ENCODE measurements at places on chromosomes 1 and 21. TPM values are rescaled to one million over a fixed set of nuclear protein-coding genes. Genes with fewer than 3 reads are reported as not detected.

OR2C3 gene
- total RNA-seq = not detected

AIM2 gene
- 0.39 TPM for total RNA-seq

KCNA3 gene
- 0.30 TPM for total RNA-seq

FABP3 gene
- total RNA-seq = 36.1 TPM

DCST2 gene
- 0.49 TPM for total RNA-seq

OR2T35 gene
- total RNA-seq = not detected

PCP4 gene
- not detected for total RNA-seq

THEMIS2 gene
- 13.0 TPM for total RNA-seq

CFAP107 gene
- not detected for total RNA-seq

TTC22 gene
- total RNA-seq = 3.6 TPM

CFHR2 gene
- total RNA-seq = not detected

CR2 gene
- under 0.01 TPM for total RNA-seq

PSMA5 gene
- 24.6 TPM for total RNA-seq

CYP4B1 gene
- 7.4 TPM for total RNA-seq

APOBEC4 gene
- not detected for total RNA-seq

LCE3D gene
- total RNA-seq = 1.9 TPM

COA6 gene
- total RNA-seq = 16.5 TPM

RASAL2 gene
- total RNA-seq = 15.9 TPM

NECTIN4 gene
- 49.6 TPM for total RNA-seq

OPTC gene
- total RNA-seq = not detected

SLC35F3 gene
- 0.79 TPM for total RNA-seq

WRAP73 gene
- 12.2 TPM for total RNA-seq

SHE gene
- 5.4 TPM for total RNA-seq
